ENCODE measurements at places on chromosomes 6 and 20. TPM values are rescaled to one million over a fixed set of nuclear protein-coding genes. Genes with fewer than 3 reads are reported as not detected.

- H3K27ac ChIP-seq = peak within 1 kb of the TSS; percentile 67
- no peaks in the 10 kb centered on the region for H3K36me3 ChIP-seq
- H3K4me3 ChIP-seq = peak within 1 kb of the TSS; percentile 99
These were observed at the start of gene BEND3 for GRCh38 chr6:107114926-107115694. Gene BEND3, minus strand, starts transcription at chr6:107115515. Its CDS starts 16,230 bp downstream, at chr6:107099285.

GRCh38 chr6:113352029-113352801 is 504.9 kb upstream of the MARCKS start:
- no peaks in the 10 kb centered on the region for H3K36me3 ChIP-seq
- no peak overlapping the region for H3K4me3 ChIP-seq

GRCh38 chr20:37439223-37439933 is 81.7 kb upstream of the NNAT start:
- H3K27ac ChIP-seq = peak overlapping the region; percentile 83
- peaks cover 16% of the 10 kb centered on the region for H3K4me1 ChIP-seq
- DNase-seq = no peak
- H3K4me3 ChIP-seq = no peak overlapping the region
- H3K27me3 ChIP-seq = no peaks in the 10 kb centered on the region
- no peaks in the 10 kb centered on the region for H3K36me3 ChIP-seq

- H3K27ac ChIP-seq = no peak overlapping the region
- no peak for DNase-seq
- H3K4me1 ChIP-seq = no peaks in the 10 kb centered on the region
- no peaks in the 10 kb centered on the region for H3K36me3 ChIP-seq
- no peak overlapping the region for H3K4me3 ChIP-seq
These were observed 264.4 kb downstream of the COL12A1 start for GRCh38 chr6:74941424-74941823.

The ABHD16B gene
- not detected for total RNA-seq

The ZNF512B gene
- 34.0 TPM for total RNA-seq

Measured in neural crest cell (in vitro differentiated cells).